ENCODE measurements at places on chromosomes 1 and 21.
A peak's percentile ranks its signal among the peaks of the same experiment; 100 is the strongest.

DNA sequence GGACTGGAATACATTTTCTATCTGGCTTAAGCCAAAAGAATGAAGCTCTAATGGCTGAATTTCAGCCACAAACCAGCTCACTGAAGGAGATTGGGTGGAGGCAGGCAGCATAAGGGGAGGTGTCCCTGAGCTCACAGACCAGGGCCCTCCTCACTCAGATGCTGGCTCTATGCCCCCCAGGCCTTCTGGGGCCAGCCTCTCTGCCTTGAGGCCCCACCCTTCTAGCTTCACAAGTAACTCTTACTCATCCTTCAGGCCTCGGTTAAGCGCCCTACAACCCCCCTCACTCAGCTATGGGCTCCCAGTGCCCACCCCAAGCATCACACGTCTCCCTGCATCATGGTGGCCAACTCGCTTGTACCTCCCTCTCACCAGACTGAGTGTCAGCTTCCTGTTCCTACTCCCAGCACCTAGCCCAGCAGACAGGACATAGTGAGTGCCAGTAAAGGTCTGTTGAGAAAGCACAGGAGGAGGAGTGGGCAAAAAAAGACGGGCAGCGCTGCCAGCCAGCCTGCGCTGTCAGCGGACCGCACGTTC is 40.8 kb upstream of the GPR157 start:
- no peak for DNase-seq

DNA sequence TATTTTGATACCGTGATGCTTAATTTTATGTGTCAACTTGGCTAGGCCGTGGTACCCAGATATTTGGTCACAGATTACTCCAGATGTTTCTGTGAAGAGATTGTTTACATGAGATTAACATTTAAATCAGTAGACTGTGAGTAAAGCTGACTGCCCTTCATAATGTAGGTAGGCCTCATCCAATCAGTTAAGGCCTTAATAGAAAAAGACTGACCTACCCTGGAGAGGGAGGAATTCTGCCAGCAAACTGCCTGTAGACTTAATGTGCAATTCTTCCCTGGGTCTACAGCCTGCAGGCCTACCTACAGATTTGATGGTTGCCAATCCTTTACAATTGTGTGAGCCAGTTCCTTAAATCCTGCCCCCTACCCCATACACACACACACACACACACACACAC is 4.3 kb downstream of the SETSIP start:
- DNase-seq: no peak

DNA sequence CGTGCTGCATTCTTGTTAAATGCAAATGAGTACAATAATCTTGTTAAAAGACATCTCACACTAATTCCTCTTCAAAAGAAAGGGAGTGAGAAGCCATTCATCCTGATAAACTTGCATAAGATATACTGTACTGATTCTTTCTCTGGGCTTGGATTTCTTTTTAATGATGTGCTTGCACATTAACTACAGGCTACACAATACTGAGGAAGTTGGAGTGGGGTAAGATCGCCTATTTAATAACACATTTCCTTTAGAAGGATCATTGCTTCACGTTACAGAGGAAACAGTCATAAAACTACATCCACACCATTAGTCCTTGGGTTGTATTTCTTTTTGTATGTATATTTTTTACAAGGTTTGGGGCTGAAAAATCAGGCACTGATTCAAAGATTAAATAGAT is 36.6 kb downstream of the NRIP1 start:
- DNase-seq: no peak

DNA sequence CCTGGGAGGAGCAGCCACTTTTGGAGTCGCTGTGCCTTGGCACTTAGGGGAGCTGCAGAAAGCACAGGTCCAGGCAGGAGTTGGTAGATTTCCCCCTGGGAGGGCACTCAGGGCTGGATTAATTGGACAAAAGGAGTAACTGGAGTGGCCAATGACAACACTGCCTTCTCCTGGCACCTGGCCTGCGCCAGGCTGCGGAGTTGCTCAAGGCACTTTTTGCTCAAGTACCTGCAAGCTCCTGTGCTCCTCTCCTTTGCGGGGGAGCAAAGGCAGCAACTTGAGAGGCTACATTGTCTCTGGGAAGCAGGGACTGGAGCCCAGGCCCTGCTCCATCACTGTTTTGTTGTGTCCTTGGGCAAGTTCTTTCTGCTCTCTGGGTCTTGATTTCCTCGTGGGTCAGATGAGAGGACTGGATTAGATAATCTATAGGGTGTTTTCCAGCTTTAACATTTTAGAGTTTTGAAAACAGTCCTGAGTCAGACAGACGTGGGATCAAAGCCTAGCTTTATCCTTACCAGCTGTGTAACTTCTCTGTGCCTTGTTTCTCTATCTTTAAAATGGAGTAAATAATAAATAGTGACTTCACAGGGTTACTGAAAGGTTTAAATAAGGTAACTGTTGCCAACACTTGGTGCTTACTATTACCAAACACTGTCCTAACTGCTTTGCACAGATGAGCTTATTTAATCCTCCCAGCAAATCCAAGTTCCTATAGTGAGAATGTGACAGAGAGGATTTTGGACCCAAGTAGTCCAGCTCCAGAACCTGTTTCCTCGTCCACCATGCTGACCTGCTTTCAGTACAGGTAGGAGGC is 18.0 kb upstream of the GRHL3 start:
- DNase-seq: no peak

DNA sequence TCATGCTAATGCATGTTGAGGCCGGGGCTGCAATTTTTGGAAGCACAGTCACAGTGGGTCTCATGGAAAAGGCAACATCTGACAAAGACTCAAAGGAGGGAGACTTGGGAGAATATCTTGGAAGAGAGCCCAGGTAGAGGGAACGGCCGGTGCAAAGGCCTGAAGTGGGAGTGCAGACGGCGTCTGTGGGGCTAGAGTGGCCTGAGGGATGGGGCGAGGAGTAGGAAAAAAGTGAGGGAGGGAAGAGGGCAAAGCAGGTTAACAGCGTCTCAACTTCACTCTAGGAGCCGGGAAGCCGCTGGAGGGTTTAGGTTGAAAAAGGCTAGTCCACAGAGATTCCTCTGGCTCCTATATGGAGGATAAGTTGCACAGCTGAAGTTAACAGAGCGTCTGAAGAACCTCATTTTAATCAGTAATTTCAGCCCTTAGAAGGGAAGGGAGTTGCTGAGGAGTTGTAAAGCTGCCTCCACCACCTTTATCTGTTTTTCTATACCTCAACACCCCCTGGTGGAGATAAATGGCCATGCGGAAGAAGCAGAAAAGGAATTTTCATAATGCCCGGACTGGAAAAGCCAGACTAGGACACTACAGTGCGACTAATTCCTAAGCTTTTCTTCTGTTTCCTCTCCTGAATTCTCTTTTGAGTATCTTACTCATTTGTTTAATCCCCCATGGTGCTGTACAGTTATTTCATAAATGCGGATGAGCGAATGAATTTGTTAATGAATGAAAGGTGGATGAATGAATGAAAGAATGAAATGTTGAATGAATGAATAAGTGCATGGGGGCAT is 78.7 kb upstream of the ZNF281 start:
- DNase-seq: peak; percentile 35

- no peak for DNase-seq
Measured at GRCh38 chr1:79819140-79819539, 812.6 kb upstream of the ADGRL4 start.

GRCh38 chr1:159439422-159439821 is at the start of gene OR10J1:
Gene OR10J1, plus strand, starts transcription at chr1:159439722. Its CDS starts 70 bp downstream, at chr1:159439792.
- no peak for DNase-seq

- peak; percentile 52 for DNase-seq
Measured at GRCh38 chr1:40612345-40612831, 53.1 kb downstream of the RIMS3 start.

DNA sequence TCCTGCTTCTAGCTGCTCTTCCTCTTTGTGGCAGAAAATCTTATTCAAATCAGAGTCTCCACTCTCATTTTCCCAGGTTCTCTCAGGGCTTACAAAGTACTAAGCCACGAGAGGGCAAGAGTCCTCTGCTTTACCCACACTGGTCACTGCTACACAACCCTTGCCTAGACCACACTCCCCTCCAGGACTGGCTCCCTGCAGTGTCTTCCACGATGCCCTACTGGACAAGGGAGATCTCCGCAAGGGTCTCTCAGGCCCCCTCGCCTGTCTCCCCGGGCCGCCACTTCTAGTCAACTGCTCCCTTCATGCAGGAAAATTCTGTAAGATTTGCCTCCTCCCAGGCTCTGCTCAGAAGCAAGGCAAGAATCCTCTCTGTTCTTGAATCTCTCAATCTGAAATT is 319.6 kb downstream of the RRAGC start:
- no peak for DNase-seq

GRCh38 chr1:221583465-221583864 is 158.4 kb downstream of the DUSP10 start:
- no peak for DNase-seq

- no peak for DNase-seq
Measured at GRCh38 chr1:228801068-228801467, 65.8 kb downstream of the RHOU start.

DNA sequence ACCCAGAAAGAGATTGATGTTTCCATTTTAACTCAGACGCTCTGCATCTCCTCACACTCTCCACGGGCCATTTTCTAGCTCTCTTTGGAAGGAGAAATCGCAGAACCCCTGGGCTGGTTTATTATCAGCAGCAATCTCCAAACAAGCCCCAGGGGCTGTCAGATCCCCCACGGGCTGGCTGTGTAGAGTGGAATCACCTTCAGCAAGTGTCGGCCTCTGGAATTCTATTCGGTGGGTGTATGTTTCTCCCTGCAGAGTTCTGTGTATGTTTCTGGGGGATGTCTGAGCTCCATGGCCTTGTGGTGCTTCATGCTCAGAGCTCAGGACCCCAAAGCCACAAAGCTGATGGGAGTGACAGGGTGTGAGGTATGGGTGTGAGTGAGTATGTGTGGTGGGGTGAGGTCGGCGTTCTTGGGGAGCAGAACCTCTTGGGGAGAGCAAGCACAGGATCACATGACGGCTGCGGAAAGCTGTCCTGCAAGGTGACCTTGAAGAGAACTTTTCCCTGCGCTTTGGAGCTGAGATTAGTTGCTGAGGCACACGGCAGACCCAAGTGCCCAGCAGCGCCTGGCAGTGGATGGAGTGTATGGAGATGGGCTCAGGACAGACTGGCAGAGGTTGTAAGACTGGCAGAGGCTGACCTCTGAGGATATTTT is 489 bp downstream of the ACOT11 start:
- no peak for DNase-seq

- DNase-seq: no peak
Measured at GRCh38 chr1:100536031-100536430, 1.9 kb upstream of the GPR88 start.

All from NCI-H2081 treated with DMSO at 0.1 percent for 48 hours (cell line).